ENCODE measurements at places on chromosomes 7 and 10.

DNA sequence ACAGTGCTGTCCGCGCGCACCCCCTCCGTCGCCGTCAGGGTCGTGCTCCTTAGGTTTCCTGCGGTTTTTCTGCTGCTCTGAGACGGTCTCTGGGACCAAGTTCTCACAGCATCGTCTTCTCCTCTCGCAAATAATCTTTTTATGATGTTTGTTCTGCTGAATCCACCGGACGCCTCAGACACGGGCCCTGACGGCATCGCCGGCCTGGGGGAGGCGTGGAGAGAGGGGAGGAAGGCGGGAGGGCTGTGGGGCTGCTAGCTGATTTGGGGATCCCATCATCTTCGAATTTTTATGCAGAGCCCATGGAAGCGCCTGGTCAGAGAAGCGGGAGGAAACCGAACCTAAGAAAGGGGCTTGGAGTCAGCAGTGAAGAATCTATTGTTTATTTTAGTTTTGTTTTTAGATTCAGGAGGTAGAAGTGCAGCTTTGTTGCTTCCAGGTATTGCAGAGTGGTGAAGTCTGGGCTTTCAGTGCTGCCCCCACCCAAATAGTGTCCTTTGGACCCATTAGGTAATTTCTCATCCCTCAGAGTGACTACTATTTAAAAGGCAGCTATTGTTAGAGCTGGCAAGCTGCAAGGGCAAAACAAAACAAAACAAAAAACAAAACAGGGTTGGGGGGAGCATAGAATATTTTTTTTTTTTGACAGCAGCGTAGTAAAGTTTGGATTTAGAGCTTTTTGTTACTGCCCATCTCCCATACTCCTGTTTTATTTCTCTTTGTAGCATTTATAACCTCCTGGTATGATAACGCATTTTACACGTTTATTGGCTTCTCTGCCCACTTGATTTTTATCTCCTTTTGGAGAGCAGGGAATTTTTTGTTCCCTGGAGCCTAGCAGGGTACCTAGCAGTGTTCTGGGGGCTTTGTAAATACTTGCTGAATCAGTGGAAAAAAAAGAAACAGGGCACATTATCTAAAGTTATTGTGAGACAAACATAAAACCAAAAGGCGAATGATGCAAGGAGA is 92.6 kb downstream of the SPAG6 start:
- peak overlapping the region; percentile 98 for H3K4me3 ChIP-seq

DNA sequence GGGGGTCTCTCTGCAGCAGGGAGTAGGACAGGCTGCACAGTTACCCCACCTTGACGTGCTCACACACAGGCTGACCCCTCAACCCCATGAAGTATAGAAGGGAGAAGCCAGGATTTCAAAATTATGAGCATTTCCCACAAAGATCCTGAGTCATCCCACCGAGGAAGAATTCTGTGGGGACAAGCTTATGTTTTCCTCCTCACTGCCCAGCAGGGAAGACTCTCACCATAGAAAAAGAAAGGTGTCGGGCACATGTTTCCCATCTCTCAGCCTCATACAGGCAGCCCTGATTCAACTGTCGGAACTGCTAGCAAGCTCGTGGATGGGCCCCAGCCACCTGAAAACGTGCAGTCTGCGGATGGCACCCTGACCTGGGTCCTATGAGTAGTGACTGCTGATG is 499.7 kb upstream of the MKI67 start:
- no peaks in the 10 kb centered on the region for H3K4me1 ChIP-seq
- DNase-seq, result no peak
- peaks cover 4% of the 10 kb centered on the region for H3K27me3 ChIP-seq
- no peak overlapping the region for H3K27ac ChIP-seq
- H3K4me3 ChIP-seq, result no peak overlapping the region

DNA sequence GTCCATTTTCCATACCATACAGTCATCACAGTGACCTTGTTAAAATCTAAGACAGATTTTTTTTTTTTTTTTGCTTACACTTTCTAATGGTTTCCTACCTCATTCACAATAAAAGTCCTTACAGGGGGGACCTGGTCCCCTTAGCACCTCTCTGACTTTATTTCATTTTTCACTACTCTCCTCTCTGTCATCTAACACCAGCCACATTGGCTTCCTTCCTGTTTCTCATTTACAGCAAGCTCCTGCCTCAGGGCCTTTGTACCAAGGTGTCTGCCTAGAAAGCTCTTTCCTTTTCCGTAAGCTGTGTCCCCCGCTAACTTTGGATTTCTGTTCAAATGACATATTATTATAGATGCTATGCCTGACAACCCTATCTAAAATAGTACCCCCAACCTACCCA is 27.7 kb downstream of the CC2D2B start:
- H3K4me3 ChIP-seq, result no peak overlapping the region
- no peaks in the 10 kb centered on the region for H3K27me3 ChIP-seq
- peaks cover 9% of the 10 kb centered on the region for H3K4me1 ChIP-seq
- no peak for DNase-seq
- no peak overlapping the region for H3K27ac ChIP-seq

GRCh38 chr7:137839903-137840779 is 6.6 kb downstream of the DGKI start:
- peaks cover 26% of the 10 kb centered on the region for H3K27me3 ChIP-seq
- no peaks in the 10 kb centered on the region for H3K4me1 ChIP-seq
- DNase-seq, result no peak
- no peak overlapping the region for H3K4me3 ChIP-seq
- no peaks in the 10 kb centered on the region for H3K36me3 ChIP-seq
- H3K27ac ChIP-seq, result no peak overlapping the region

GRCh38 chr10:17353568-17354300 is 100.7 kb downstream of the ST8SIA6 start:
- no peak overlapping the region for H3K27ac ChIP-seq
- no peak for DNase-seq
- H3K27me3 ChIP-seq, result peaks cover 17% of the 10 kb centered on the region
- no peak overlapping the region for H3K4me3 ChIP-seq

GRCh38 chr7:131072505-131073091 is 255.1 kb upstream of the MKLN1 start:
- peaks cover 54% of the 10 kb centered on the region for H3K4me1 ChIP-seq
- peak overlapping the region; percentile 24 for H3K27ac ChIP-seq
- no peaks in the 10 kb centered on the region for H3K27me3 ChIP-seq
- peaks cover 11% of the 10 kb centered on the region for H3K36me3 ChIP-seq
- peak overlapping the region; percentile 52 for H3K4me3 ChIP-seq
- DNase-seq, result no peak

DNA sequence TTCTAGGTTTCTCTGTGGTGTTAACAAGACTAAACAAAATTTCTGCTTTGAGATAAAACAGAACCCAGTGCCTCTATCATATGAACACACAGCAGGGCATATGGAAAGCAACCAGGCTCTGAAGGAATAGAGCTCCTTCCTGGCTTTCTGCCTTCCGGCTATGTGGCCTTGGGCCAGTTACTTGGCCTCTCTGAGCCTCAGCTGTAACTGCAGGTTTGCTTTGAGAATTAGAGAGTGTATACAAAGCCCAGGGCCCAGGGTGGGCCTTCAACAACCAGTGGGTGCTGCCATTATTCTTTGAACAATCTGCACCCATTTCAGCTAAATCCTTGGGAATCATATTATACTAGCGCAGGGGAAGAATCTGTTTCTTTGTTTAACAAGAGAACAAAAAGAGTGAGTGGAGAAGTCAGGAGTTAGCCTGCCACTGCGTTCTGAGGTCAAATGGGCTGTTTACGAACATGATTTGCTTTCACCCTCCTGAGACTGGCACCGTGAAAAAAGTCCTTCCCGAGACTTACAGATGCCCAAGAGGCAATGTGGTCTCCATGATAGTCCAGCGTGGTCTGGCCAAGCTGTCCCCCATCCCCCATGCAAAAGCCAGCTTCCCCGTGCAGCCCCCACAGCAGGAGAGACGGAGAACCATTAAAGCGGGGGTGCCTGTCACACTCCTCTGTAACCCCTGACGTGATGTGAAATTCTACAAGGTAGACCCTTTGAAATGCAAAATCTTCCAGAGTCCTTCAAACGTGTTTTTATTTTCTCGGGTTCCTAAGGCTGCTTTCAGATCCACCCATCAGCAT is 4.9 kb downstream of the FAM53B start:
- peak overlapping the region; percentile 98 for H3K27ac ChIP-seq
- H3K36me3 ChIP-seq, result no peaks in the 10 kb centered on the region
- DNase-seq, result no peak
- peaks cover 80% of the 10 kb centered on the region for H3K4me1 ChIP-seq

DNA sequence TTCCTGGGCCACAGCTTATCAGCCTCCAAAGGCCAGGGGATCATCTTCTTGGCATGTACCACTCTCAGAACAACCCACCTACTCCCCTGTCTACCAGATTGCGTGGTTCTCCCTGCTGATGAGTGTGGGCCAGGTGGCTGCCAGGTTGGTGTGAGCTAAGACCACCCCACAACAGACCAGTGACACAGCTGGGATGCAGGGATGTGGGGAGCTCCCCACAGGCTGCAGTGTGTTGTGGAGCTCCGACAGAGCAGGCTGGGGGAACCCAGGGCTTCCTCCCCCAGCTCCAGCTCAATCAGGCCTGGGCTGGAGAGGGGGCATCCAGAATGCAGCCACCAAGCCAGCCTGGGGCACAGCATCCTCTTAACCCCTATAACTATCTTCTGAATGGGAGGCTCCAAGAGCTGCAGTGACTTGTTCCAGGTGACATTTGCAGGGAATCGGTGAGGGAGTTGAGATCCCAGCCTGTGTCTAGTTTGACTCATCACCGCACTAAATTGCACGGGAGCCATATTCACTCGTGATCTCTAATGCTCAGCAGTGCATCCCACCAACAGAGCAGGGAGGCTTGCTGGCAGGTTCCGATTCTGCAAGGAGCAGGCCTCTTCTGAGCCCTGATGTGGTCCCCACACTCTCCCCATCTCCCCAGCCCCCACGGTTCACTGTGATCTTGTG is 596 bp upstream of the GDF2 start:
- H3K27ac ChIP-seq, result no peak overlapping the region
- no peak for DNase-seq
- no peaks in the 10 kb centered on the region for H3K4me1 ChIP-seq

GRCh38 chr10:6314620-6315205 is 112.0 kb downstream of the PFKFB3 start:
- DNase-seq, result no peak
- H3K27ac ChIP-seq, result no peak overlapping the region
- H3K4me3 ChIP-seq, result no peak overlapping the region
- H3K27me3 ChIP-seq, result no peaks in the 10 kb centered on the region

- H3K4me3 ChIP-seq, result no peak overlapping the region
- H3K27me3 ChIP-seq, result no peaks in the 10 kb centered on the region
- peaks cover 5% of the 10 kb centered on the region for H3K4me1 ChIP-seq
These were observed 107.0 kb downstream of the HIP1 start for GRCh38 chr7:75631711-75632110.

DNA sequence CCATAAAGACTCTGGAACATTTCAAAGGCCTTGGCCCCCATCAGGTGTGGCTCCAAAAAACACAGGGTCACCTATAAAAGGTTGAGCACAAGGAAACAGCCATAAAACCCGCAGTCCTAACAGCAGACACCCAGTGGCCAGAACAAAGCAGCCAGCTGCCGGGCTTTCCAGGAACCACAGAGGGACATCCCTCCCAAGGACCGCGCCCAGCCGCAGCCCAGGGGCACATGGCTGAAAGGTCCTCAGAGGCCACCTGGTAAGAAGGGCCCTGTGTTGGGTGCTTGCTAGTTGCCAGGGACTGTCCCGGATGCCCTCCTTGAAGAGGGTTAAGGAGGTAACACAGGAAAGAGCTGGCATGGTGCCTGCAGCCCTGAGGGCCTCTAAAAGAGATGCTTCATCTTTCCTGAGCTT is 32.7 kb downstream of the KCNMA1 start:
- peaks cover 25% of the 10 kb centered on the region for H3K4me1 ChIP-seq
- no peak overlapping the region for H3K4me3 ChIP-seq
- no peaks in the 10 kb centered on the region for H3K36me3 ChIP-seq
- DNase-seq, result no peak

GRCh38 chr10:575402-576129 is 113.9 kb downstream of the DIP2C start:
- no peak overlapping the region for H3K27ac ChIP-seq
- H3K4me1 ChIP-seq, result no peaks in the 10 kb centered on the region

DNA sequence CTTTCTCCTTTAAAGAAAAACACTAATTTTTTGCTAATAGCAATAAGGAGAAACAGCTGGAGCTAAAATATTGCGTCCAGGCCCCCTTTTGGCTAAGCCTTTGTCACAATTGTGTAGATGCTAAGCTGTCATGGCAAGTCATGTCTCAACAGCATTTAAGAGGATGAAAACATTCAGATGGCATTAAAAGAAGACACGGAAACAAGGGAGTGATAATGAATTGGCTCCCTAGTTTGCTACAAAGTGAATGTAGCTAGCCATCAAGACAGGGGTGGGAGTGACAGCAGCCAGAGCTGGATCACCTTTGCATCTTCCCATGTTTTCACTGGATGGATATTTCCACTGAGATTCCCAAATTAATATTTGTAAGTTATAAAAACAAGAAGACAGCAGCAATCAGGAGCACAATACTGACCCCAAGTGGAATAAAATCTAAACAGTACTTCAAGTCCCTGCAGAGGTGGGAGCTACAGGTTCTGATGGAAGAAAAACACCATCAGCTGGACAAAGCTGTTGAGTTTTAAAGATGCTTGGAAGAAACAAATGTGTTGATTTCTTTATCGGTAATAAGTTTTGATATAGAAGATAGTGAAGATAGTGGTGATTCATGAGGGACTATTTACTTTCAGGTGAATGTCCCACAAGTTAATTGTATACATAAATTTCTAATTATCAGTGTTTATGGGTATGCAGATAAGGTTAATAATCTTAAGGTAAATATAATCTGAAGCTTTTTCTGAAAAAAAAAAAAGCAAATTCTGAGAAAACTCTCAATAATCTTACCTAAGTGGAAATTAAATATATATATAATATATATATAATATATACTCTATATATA is 129.4 kb downstream of the SLC16A9 start:
- no peaks in the 10 kb centered on the region for H3K36me3 ChIP-seq
- no peaks in the 10 kb centered on the region for H3K27me3 ChIP-seq
- no peaks in the 10 kb centered on the region for H3K4me1 ChIP-seq
- no peak for DNase-seq

- no peak overlapping the region for H3K27ac ChIP-seq
- no peaks in the 10 kb centered on the region for H3K36me3 ChIP-seq
- H3K4me3 ChIP-seq, result no peak overlapping the region
- H3K4me1 ChIP-seq, result no peaks in the 10 kb centered on the region
- no peak for DNase-seq
- H3K27me3 ChIP-seq, result peaks cover 34% of the 10 kb centered on the region
These were observed 829 bp downstream of the CHRM2 start for GRCh38 chr7:136869001-136869961.

DNA sequence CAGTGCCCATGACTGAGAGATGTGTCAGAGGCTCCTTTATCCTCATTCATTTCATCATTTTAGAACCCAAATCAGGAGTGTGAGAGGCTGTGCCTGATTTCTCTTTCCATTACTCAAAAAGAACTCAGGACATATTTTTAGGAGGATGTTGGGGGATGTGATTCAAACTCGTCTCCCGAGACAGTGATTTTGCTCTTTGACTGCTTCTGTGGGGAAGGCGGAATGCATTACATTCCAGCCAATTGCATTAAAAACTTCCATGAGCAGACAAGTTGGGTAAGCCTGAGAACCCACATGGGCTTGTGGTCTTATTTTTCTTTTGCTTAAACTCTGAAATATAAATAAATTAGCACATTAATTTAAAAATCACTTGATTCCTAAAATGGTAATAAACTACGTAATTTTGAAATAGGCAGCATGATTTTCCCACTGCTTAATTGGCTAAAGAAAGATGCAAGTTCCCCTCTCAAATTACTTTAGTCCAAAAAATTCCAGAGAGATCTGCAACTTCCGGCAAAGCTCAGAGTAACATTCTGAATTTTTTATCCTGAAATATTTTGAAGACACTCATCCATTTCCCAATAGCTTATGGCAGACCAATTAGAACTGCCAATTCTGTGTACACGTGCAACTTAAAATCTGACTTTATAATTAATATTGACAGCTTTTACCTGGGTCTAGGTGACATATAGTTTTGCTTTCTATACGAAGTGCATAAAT is 185.6 kb downstream of the C7orf25 start:
- H3K4me1 ChIP-seq, result no peaks in the 10 kb centered on the region
- H3K36me3 ChIP-seq, result no peaks in the 10 kb centered on the region
- no peak overlapping the region for H3K4me3 ChIP-seq
- no peak overlapping the region for H3K27ac ChIP-seq
- DNase-seq, result no peak
- no peaks in the 10 kb centered on the region for H3K27me3 ChIP-seq
